ENCODE measurements at places on chromosomes 16 and 17. TPM values are rescaled to one million over a fixed set of nuclear protein-coding genes. Genes with fewer than 3 reads are reported as not detected.

DNA sequence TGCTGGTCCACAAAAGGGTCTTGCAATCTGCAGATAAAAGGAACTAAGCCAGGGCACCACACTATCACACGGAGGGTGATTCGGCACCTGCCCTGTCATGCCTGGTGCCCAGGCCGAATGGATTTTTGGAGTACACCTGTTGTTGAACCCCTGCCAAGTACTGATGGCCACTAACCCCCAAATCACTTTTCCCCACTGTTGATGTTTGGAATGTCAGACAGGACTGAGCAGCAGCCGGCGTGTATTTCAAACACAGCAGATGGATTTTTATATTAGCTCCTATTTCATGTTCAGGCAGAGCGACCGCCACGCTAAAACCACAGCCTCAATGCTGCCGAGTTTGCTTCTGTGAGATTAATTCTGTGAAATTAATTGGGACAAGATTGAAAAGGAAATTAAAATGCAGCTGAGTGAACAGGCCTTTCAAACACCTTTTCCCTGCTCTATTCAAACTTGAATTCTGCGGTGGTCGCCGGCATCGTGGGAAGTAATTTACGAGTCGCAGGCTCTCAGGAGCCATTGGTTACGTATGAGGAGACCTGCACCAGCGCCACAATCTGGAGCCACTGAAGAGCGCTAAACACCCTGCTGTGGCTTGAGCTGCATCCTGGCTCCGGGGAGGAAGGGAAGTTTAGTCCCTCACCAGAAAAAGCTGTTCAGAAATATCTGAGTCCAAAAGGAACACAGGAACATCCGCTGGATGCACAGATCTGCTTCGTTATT is 48.5 kb downstream of the SNX11 start:
- no peak for DNase-seq

GRCh38 chr16:25079637-25080378 is 31.7 kb upstream of the LCMT1 start:
- no peak for DNase-seq

GRCh38 chr17:62732125-62732524 is 76.0 kb downstream of the MARCHF10 start:
- no peak for DNase-seq

GRCh38 chr17:75707079-75707571 is 14.1 kb upstream of the ITGB4 start:
- no peak for DNase-seq

GRCh38 chr16:83802135-83802534 is 5.6 kb upstream of the HSBP1 start:
- DNase-seq, result no peak

GRCh38 chr17:46020998-46021397 is 21.9 kb downstream of the STH start:
- DNase-seq, result no peak

DNA sequence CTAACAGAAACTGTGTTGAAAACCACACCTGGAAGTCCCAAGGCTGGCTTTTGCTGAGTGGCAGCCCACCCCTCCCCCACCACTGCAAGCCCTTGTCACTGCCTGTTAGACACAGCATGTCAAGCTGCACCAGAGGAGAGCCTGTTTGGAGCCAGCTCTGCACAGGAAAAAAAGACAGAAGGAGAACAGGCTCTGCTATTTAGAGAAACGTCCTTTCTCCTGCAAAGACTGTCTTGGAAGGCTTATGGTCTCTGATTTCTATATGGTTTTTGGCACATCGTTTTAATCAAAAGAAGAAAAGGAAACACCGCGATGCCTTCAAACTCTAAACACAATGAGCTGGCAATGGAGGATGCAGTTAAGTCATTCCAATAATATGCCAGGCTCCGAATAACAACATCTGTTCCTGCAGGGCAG is 275.5 kb downstream of the MAP2K4 start:
- no peak for DNase-seq

DNA sequence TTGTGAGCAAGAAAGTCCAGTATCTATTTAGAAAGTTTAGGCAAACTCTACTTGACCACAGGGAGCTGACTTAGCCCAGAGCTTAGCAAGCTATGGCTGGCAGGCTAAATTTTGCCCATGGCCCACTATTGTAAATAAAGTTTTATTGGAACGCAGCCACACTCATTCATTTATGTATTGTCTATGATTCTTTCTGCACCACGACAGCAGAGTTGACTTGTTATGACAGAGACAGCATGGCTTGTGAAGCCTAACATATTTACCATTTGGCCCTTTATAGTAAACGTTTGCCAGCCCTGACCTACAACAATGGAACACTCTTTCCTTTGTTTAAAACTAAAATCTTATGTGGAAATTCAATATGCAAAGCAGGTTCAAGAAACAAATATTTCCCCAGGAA is 100.0 kb upstream of the ZFHX3 start:
- DNase-seq, result no peak

GRCh38 chr17:68127914-68128313 is 92.4 kb downstream of the KPNA2 start:
- no peak for DNase-seq

GRCh38 chr17:9805769-9806168 is 14.4 kb upstream of the DHRS7C start:
- no peak for DNase-seq

GRCh38 chr17:17425005-17425404 is 51.8 kb upstream of the MED9 start:
- no peak for DNase-seq

- DNase-seq, result no peak
Measured at GRCh38 chr17:4941319-4941610, 1.2 kb downstream of the RNF167 start.

DNA sequence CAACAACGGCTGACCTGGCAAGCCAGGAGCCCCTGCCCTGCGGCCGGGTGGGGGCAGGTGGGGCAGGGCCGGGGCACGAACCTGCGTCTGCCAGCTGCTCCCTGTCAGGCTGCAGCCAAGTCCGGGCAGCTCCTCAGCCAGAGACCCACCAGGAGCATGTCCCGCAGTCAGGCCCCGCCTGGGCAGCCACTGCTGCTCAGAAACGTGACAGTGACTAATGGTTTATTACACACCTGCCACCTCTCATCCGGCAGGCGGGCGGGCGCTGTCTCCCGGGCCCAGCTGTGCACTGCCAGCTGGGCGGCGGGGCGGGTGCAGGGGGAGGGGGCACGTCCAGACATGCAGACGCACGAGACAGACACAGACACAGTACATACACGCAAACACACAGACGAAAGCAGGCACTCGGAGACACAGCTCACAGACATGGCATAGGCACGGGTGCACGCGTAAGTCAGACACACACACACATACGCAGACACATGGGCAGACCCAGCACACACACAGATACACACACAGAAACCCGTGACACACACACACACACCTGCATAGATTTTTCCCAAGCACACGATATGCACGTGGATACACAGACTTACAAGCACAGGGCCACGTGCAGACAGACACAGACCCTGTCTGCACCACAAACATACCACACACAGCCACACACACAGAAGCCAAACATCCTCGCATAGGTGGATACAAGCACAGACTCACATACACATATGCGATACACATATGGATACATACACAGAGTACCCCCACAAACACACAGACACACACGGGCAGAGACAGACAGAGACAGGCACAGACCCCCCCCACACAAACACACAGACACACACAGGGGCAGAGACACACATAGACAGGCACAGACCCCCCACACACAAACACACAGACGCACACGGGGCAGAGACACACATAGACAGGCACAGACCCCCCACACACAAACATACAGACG is 248.3 kb upstream of the CIBAR2 start:
- no peak for DNase-seq

GRCh38 chr17:59652119-59652518 is 32.4 kb downstream of the CLTC start:
- DNase-seq, result no peak

GRCh38 chr16:85625485-85626117 is 12.5 kb downstream of the GSE1 start:
- DNase-seq, result no peak

GRCh38 chr17:77101521-77102410 is 39.0 kb upstream of the SEC14L1 start:
- DNase-seq, result no peak

GRCh38 chr17:78019367-78019975 is 61.0 kb downstream of the TNRC6C start:
- no peak for DNase-seq

GRCh38 chr17:15935891-15936290 is 9.0 kb upstream of the ADORA2B start:
- DNase-seq, result no peak

- DNase-seq, result peak; percentile 47
Measured at GRCh38 chr17:68437979-68438822, 19.1 kb downstream of the WIPI1 start.

DNA sequence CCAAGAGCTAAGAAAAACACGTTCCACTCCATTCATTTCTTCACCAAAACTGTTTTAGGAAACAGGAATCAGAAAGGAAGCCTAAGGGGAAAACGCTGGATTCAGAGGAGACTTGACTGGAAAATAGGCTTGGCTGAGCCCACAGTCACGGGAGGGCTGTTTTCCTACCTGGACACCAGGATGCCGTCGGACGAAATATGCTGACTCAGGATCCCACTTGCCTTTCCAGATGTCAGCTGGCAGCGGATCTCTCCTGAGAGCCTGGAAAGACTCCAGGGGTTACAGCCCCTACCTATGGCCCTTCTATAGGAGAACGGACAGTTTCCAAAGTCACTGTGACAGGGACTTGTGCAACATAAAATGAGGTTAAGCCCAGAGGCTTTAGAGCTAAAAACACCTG is 245.1 kb downstream of the C16orf95 start:
- no peak for DNase-seq

GRCh38 chr16:81138831-81139557 is 42.8 kb upstream of the GCSH start:
- no peak for DNase-seq

DNA sequence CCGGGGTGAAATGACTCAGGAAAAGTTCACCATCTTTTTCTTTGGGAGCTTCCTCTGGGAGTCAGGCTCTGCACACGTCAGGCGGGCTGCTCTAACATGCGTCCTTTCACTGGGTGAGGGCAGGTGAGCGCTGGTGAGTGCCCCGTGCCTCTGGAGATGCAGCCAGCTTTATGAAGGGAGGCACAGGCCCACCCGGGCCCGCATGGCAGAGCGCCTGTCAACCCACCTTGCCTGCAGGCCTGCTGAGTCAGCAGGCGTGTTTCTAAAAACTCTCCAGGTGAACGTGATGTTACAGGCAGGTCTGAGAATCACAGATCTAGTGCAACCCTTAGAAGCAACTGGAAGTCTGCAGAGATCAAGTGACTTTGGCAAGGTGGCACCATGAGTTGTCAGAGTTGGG is 18.4 kb downstream of the MAP1LC3B start:
- DNase-seq, result no peak

DNA sequence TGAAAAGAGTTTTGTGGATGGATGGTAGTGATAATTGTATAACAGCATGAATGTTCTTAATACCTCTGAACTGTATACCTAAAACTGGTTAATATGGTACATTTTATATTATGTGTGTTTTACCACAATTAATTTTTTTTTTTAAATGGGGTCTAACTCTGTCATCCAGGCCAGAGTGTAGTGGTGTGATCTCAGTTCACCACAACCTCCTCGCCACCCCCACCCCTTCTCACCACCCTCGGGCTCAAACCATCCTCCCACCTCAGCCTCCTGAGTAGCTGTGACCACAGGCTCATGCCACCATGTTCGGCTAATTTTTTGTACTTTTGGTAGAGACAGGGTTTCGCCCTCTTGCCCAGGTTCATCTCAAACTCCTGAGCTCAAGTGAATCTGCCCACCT is 123.2 kb downstream of the CDRT15L2 start:
- no peak for DNase-seq

- peak; percentile 64 for DNase-seq
Measured at GRCh38 chr17:81142301-81143199, 22.8 kb upstream of the PVALEF start.

GRCh38 chr16:9903-10665 is 43.3 kb downstream of the POLR3K start:
- DNase-seq, result no peak

DNA sequence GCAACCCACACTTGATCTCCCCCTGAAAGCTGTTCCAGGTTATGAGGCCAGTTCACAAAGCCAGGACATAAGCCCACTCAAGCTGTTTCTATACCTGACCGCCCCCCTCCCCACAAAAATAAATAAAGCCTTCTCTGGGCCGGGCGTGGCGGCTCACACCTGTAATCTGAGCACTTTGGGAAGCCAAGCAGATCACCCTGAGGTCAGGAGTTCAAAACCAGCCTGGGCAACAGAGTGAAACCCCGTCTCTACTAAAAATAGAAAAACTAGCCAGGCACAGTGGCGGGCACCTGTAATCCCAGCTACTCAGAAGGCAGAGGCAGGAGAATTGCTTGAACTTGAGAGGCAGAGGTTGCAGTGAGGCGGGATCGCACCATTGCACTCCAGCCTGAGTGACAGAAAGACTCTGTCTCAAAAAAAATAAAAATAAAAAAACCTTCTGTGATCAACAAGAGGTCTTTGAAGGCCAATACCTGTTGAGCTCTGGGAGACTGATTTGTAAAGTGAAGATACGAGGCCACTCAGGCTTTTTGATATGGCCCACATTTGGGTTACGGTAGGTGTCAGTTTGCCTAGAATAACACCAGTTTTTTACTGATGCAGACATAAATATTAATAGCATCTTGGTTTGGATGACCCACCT is 2.2 kb downstream of the KDM8 start:
- no peak for DNase-seq

The CCL18 gene
- total RNA-seq, result not detected

The CCL13 gene
- not detected for total RNA-seq

The ADGRG3 gene
- total RNA-seq, result not detected

The TMEM100 gene
- not detected for total RNA-seq

The TNK1 gene
- 4.4 TPM for total RNA-seq

The UTS2R gene
- total RNA-seq, result not detected

The TBC1D28 gene
- not detected for total RNA-seq

The KRTAP1-1 gene
- total RNA-seq, result not detected

The NTN1 gene
- total RNA-seq, result 0.24 TPM

The CBX2 gene
- total RNA-seq, result 2.2 TPM

The PRSS53 gene
- 4.6 TPM for total RNA-seq

The PMFBP1 gene
- 0.09 TPM for total RNA-seq

The CDRT15 gene
- not detected for total RNA-seq

The CCDC144A gene
- total RNA-seq, result 0.95 TPM
